SW 1271 (cell line): ENCODE measurements at places on chromosomes 3 and 15.
A peak's percentile ranks its signal among the peaks of the same experiment; 100 is the strongest.

DNA sequence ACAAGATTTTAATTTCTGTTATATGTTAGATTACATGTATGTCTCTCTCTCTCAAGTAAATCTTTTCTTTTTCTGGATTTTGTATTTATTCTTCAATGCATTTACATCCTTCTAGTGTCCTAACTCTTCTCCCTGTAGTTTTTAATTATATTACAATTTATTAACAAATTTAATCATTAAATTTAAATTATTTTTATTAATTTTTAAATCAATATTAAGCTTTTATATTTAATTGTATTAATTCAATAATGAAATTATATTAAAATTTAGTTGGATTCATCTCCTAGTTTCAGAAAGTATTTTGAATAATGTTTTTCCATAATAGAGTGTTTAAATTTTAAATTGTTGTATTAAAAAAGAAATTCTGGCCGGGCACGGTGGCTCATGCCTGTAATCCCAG, 29.8 kb downstream of the MLF1 start:
- DNase-seq: no peak

- DNase-seq: no peak
These were observed 122.3 kb downstream of the CHL1 start for GRCh38 chr3:318903-319302.

DNA sequence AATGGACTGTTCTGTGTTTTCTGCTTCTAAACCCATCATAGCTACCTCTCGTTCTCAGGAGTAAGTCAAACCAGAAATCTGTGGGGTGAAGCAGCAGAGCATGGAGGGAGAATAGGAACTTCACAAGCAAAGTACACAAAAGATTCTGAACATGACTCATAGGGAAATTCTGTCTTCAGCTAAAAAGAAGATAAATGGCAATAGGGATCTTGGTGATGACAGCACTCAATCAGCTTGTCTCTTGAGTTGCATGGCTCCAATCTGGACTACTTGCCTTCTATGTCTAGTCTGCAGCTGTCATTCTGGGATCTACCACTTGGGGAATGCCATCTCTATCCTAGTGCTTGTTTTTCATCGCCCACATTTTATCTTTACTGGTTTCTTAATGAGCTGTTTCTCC, 13.5 kb upstream of the GRAMD1C start:
- no peak for DNase-seq

DNA sequence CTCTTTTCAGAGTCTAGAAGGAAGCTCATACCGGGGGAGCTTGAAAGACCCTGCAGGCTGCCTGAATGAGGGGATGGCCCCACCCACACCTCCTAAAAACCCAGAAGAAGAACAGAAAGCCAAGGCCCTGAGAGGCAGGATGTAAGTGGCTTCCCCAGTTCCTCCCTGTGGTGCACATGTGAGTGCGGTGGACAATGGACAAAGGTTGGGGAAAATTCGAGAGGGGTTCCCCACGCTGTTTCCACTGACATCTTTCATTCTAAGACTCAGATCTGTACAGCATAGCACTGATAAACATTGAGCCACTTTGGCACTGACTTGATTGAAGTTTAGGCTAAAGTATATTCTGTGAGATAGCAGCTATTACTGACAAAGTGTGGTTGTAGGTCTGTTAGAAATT, 79.5 kb upstream of the UMPS start:
- DNase-seq: no peak

DNA sequence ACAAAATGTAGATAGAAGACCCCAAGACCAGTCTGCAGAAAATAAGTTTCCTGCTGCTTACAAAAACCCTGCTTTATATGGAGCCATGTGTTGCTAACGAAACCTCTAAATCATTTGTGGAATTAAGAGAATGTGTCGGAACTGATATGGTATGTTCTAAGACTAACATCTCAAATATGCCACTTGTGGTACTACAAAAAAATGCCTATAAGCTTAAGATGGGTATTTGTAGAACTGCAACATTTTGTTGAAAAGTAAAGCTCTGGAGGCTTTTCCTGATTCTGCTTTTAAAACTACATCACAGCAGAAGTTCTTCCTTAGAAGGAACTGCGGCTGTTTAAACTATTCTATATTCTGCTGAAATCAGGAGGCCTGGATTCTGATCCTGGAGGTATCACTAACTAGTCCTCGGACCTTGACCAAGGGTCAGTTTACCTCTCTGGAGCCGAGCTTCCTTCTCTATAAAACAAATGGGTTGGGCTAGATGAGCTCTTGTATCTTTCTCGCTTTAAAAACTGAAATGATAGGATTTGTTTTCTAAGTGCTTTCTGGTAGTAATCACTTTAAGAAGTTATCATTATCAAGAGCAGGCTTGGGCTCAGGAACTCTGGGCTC, 74.9 kb downstream of the RAD18 start:
- peak; percentile 50 for DNase-seq

DNA sequence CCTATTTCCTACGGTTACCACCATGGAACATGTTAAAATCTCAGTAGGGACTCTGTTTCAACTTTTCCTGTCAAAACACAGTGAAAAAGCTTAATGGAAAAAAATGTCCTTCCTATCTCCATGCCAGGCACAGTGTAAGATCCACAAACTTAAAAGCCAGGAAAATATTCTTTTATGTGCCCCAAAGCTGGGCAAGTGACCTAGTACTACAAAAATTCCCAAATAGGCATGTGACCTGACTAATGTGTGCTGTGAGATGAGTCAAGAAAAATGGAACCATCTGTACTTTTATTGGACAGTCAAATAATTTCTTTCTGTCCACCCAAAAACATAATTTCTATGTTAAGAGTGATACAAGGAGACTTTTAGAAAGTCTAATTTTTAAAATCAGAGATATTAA, 406.0 kb downstream of the ZBTB20 start:
- no peak for DNase-seq
